ENCODE measurements at places on chromosomes 5 and 9.

DNA sequence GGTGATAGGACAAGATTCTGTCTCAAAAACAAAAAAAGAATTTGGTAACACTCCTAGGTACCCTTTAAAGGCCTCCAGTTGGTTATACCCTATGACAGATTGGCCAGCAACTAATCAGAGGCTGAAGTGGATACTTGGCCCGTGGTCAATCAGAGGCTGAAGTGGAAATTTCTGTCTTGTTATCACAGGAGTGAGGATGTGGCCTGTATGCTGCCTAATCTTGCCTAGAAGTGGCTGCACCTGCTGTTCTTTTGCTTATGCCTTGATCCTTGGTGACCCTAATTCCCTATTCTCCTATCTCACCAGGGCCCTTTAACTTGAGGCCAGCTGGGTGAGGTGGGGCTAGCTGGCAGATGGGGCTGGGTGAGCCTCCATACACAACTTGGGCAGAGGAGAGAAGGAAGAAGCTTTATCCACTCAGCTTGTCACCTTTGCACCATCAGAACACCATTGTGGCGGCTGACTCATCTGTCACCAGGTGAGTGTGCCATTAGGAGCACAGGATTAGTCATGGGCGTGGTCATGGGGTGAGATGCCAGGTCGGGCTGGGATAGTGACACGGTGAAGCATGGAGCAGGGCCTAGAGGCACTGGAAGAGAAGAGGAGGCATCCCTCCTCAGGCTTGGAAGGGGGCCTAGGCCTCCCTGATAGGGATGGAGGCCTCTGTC lies 41.5 kb downstream of the SAR1B start:
- DNase-seq: no peak

DNA sequence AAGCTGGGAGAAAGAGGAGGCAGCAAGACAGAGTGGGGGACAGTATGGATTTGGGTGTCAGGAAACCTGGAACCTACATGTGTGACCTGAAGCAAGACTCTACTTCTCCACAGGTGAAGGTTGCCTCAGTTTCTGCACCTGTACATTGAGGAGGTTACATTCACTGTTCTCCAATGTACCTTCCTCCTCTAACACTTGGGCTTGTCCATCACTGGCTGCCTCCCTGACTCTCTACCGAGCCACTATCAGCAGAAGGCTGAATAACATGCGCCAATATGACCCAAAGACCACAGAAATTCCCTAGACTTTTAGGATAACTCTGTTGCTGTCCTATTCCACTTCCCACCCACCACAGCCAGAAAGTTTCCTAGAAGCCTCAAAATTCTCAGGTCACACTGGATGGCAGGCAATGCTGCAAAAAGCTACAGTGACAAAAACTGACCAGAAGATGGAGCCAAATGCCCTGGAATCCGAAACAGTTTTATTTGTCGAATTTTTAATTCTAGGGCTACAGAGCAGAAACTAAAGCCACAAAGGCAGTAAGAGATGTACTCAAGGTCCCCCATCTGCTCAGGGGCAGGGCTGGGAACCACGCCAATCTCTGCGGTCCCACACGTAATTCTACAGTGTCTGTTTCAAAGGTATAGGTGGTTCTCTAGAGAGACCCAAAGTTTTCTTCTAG lies 64.4 kb downstream of the FAM114A2 start:
- DNase-seq: no peak

- no peak for DNase-seq
Observed at GRCh38 chr5:114789773-114790402, 379.8 kb downstream of the TRIM36 start.

GRCh38 chr9:840343-840742 lies 1.2 kb upstream of the DMRT1 start:
- DNase-seq: no peak

GRCh38 chr9:100170556-100170955 lies 71.5 kb downstream of the INVS start:
- no peak for DNase-seq

DNA sequence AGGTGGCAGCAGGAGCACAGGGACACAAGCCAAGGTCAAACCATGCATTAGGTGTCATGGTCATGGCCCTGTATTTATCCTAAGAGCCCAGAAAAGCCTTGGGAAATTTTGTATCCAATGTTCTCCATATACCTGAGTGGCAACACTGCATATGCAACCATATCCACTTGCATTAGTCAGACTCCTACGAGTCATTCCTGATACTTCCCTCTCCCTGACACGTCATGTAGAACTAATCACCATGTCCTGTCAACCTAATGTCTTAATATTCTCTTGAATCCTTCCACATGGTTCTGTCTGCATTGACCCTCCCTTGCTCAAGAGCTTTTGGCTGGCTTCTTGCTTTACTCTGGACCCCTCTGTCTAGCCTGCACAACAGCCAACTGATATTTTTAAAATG lies 9.4 kb downstream of the SCGB3A2 start:
- no peak for DNase-seq

- DNase-seq: no peak
Observed at GRCh38 chr5:8473827-8474568, 605.0 kb downstream of the MTRR start.

DNA sequence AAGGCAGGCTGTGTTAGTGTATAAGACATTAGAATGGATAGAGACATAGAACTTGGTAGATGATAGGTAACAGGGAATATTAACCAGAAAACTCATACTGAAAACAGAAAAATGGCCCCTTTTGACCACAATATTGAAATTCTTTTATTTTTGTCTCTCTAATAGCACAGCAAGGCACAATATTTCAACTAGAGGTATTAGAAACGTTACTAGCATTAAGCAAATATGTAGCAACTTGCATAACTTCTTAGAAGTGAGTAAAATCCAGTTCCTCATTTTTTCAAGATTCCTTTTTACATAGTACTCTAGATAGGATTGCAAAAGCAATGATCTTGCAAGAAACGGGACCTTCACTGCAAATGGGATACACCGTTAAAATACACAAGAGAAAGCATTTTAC lies 102.7 kb upstream of the VCAN start:
- DNase-seq: no peak

- DNase-seq: no peak
Observed at GRCh38 chr9:132049900-132050299, 29.8 kb downstream of the MED27 start.

DNA sequence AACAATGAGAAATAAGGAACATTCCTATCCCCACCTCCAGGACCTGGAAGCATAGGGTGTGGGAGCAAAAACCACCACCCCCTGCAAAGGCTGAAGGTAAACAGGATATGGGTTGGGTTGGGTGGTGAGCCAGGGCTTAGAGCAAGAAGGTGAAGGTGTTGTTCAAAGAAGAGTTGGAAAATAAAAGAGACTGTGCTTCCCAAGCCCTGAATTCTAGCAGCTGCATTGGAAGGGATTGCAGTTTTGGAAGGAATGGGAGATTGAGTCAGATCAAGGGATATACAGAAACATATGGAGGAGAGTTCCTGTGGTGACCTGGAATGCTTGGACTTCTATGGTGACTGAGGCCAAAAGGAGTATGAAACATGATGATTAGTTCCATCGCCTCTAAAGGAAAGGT lies 24.7 kb upstream of the MTAP start:
- peak; percentile 92 for DNase-seq

DNA sequence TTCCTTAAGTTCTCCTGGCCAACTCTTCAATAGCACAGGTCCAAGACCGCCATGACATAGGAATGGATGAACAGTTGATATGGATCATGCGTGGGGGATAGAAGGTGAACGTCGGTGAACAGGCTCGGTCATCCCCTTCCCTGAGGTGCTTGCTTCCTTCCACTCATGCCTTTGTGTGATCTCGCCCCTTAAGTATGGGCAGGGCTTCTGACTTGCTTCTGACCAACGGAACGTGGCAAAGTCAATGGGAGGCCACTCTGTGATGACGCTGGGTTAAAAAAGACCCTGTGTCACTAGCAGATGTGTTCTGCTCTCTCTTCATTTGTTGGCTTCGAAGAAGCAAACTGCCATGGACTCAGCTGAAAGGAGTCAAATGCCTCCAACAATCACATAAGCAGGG lies 240.5 kb upstream of the TUT7 start:
- DNase-seq: no peak

DNA sequence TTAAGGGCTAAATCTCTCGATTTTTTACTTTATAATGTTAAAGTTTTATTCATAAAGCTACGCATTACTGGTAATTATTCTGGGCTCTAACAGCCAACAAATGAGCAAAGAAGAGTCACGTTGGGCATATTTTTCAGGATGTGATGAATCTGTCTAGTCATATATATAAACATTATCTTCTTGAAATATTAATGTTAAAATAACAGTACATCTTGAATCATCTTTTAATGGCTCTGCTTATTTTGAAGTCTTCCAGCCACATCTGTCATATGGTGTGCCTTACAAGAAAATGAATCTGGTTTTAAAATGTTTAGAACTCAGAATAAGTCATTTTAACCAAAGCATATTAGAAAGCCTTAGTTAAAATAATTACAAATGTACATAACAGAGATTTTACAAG lies 96.9 kb downstream of the CWC27 start:
- no peak for DNase-seq

DNA sequence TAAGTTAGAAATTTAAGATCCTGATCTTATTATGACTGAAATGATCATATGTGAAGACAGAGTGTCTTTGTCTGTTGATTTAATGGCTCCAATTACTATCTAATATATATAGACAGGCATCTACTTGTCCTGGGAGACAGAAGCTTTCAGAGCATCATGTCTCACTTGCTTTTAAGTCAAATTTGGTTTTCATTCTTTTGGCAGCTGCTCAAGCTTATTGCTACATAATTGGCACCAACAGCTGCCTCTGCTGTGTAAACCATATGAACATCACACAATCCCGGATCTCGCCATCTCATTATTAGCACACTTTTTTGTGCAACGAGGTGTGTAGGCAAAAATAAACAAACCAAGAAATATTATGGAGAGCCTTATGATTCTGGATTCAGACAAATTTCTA lies 1717.9 kb downstream of the EFNA5 start:
- DNase-seq: peak; percentile 31

- no peak for DNase-seq
Observed at GRCh38 chr9:131915181-131915580, 164.5 kb downstream of the MED27 start.

- DNase-seq: no peak
Observed at GRCh38 chr9:77023726-77024125, 4.3 kb downstream of the FOXB2 start.

- no peak for DNase-seq
Observed at GRCh38 chr9:7298123-7298522, 501.5 kb downstream of the DMAC1 start.

GRCh38 chr9:104240890-104241289 lies 146.8 kb downstream of the SMC2 start:
- no peak for DNase-seq

DNA sequence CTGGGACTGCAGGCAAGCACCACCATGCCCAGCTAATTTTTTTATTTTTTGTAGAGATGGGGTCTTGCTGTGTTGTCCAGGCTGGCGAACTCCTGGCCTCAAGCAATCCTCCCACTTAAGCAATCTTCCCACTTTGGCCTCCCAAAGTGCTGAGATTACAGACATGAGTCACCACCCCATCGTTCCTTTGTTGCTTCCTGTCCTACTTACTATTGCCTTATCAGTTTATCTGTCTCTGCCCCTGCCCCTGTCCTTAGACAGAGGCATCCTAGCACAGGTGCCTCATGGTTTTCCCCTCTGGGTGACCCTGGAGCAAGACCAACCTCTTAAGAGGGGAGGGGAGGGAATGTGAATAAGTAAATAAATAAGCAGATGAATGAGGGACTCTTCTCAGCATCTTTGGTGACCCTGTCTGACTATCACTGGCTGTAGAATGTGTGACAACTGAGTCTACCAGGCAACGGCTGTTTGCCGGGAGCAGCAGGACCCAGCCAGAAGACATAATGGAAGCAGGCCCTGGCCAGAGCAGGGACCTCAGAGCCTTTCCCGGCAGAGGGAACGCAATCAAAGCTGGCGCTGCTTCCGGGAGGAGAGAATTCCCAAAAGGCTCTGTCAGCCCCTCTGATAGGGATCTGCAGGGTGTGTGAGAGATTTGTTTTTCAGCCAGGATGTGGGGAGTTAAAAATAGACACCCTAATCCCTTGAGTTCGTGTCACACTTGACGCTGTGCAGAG lies 43.8 kb upstream of the DAB2IP start:
- DNase-seq: no peak

- DNase-seq: no peak
Observed at GRCh38 chr9:104073770-104074133, 20.4 kb upstream of the SMC2 start.

- no peak for DNase-seq
Observed at GRCh38 chr9:970151-970996, 6.1 kb upstream of the DMRT3 start.

GRCh38 chr5:103467831-103468230 lies 94.8 kb downstream of the NUDT12 start:
- no peak for DNase-seq

- no peak for DNase-seq
Observed at GRCh38 chr5:126449751-126450271, 26.6 kb downstream of the GRAMD2B start.

- DNase-seq: no peak
Observed at GRCh38 chr5:147869112-147869511, 9.4 kb upstream of the SCGB3A2 start.

DNA sequence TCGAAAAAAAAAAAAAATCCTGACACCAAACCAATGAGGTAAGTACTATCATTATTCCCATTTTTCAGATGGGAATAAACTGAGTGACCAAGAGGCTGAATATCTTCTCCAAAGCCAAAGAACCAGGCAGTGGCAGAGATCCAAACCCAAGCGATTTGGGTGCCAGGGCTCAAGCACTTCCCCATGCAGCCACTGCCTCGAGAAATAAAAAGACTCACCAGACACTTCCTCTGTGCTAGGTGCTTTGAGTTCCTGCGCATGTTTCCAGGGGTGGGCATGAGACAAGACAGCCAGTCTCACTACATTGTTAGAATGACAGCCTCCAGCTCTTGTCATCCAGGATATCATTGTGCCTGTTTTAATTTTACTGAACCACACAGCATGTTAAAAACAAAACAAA lies 2.3 kb upstream of the RPL26L1 start:
- DNase-seq: no peak

- DNase-seq: no peak
Observed at GRCh38 chr9:121658166-121658565, 6.7 kb downstream of the DAB2IP start.

- DNase-seq: no peak
Observed at GRCh38 chr5:56072863-56073766, 78.4 kb upstream of the IL6ST start.

- no peak for DNase-seq
Observed at GRCh38 chr5:38790891-38791290, 54.9 kb upstream of the OSMR start.

- DNase-seq: no peak
Observed at GRCh38 chr9:101569741-101570501, 24.8 kb downstream of the PPP3R2 start.

- DNase-seq: no peak
Observed at GRCh38 chr5:13698885-13699284, 245.6 kb downstream of the DNAH5 start.

- DNase-seq: no peak
Observed at GRCh38 chr9:115671963-115672305, 481.7 kb upstream of the PAPPA start.

- no peak for DNase-seq
Observed at GRCh38 chr9:11338130-11338529, 725.3 kb upstream of the PTPRD start.
